ENCODE measurements at places on chromosomes 5 and 9. TPM values are rescaled to one million over a fixed set of nuclear protein-coding genes. Genes with fewer than 3 reads are reported as not detected.

Gene MEF2C
- 9.4 TPM for total RNA-seq

Gene OR1N2
- total RNA-seq: under 0.01 TPM

Gene P4HA2
- 155 TPM for total RNA-seq

Gene CORO2A
- 0.72 TPM for total RNA-seq

Gene LYRM7
- total RNA-seq: 4.7 TPM

GRCh38 chr9:105979290-105979689 is 284.9 kb downstream of the TMEM38B start:
- no peak for DNase-seq

DNA sequence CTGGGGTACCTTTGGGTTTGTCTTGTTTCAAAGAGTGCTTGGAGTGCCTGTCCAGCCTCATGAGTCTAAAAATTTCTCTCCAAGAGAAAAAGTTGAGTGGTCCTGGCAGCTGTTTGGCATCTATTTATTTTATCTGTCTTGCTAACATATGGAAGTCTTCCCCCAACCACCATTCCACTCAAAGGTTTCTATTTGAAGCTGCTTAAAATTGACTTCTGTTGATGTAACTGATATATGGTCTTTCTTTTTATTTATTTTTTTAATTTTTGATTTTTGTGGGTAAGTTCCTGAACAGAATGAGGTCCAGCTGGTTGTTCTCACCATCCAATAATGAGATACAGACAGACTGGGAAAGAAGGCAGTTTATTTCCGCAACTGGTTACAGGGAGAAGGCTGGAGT is 178.7 kb upstream of the SGCD start:
- no peak for DNase-seq

GRCh38 chr5:81575924-81576323 is 175.0 kb downstream of the SSBP2 start:
- no peak for DNase-seq

DNA sequence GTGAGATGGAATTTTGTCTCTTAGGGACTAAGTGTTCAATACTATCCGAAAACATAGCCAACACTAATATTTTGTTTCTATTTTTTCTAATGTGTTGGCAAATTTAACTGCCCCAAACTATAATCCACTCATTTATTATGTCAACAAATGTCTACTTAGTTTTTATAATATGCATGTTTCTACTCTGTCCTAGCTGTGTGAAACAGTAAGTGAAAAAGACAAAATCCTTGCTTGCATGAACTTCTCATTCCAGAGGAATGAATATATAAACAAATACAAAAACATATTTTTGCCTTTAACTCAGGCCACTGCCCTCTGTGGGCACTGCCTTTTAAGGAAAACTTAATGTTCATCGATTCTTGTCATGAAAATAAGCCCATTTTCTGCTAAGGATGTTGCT is 1275.4 kb upstream of the CDH18 start:
- no peak for DNase-seq

All from osteoblast (primary cell).